ENCODE measurements at places on chromosomes 5 and 9.

- no peak for DNase-seq
Observed at GRCh38 chr5:67453111-67453905, 256.7 kb upstream of the CD180 start.

- DNase-seq = no peak
Observed at GRCh38 chr9:95822583-95823431, 52.7 kb upstream of the ERCC6L2 start.

GRCh38 chr9:129604766-129605163, 16.1 kb downstream of the C9orf50 start:
- DNase-seq = no peak

- no peak for DNase-seq
Observed at GRCh38 chr9:71587576-71588362, 180.5 kb downstream of the CEMIP2 start.

DNA sequence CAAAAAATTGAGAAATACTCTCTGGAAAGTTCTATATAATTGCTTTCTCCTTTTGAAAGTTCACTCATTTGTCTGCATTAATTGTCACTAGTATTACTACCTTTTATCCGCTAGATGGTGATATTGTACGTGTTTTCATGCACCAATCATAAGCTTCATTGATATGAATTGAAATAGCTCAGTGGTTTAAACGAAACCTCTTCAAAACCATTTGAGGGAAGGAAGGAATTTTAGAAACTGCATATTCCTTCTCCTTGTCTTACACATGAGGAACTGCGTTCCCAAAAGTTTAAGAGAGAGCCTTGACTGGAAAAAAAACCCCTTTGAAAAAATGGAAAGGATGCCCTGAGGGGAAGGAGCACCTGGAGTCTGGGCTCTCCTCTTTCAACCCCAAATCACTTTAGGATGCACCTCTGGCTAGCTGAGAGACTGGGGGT, 98.6 kb downstream of the YTHDC2 start:
- no peak for DNase-seq

GRCh38 chr9:131100445-131100844, 4.1 kb downstream of the AIF1L start:
- no peak for DNase-seq

- no peak for DNase-seq
Observed at GRCh38 chr5:81909677-81910076, 62.1 kb upstream of the ATG10 start.

DNA sequence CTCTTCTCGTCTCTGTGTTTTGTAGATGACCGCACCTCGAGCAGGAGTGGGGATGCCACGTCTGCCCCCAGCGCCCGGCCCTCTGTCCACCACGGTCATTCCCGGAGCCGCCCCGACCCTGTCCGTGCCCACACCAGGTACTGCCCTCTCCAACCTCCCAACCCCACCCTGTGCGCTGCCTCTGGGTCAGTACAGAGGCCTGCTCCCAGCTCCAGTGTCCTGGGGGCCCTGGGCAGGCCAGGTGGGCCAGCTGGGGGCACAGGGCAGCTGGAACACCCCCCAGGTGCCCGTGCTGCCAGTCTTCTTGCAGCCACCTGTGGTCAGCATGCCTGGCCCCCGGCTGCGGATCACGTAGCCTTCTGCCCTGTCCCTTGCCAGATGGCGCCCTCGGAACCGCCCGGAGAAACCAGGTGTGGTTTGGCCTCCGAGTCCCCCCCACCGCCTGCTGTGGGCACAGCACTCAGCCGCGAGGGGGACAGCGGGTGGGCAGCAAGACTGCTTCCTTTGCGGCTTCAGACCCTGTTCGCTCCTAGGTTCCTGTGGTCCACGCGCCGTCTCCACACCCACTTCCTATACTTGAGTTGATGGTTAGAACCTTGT, 133.7 kb downstream of the WNK2 start:
- no peak for DNase-seq

Measured in hippocampal formation (tissue), 2 donors.